Stimulated activated CD4-positive, alpha-beta T cell treated with anti-CD3 and anti-CD28 coated beads, Interleukin-4, amount 100 ng/mL, for 1 hour (primary cell): ENCODE measurements at places on chromosomes 3 and 15.

- no peak for DNase-seq
Measured at GRCh38 chr3:148079370-148079769, 618.3 kb upstream of the AGTR1 start.

DNA sequence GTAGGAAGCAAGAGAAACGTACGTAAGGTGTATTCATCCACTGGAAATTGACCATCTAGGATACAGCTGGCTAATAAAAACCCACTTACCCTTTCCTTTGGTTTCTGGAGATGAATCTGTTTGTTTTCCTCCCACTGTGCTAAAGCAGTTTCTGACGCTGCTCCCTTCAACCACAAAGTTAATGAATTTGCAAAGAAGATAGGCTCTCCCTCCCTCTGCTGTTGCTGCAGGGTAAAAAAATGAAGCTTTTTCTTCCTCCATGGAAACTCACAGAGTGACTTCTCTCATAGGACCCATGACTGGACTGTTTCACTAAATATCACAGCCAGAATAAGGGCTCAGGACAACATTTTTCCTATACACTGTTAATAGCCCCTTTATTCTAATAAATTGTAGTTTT, 172.1 kb upstream of the LRRN1 start:
- DNase-seq: no peak

DNA sequence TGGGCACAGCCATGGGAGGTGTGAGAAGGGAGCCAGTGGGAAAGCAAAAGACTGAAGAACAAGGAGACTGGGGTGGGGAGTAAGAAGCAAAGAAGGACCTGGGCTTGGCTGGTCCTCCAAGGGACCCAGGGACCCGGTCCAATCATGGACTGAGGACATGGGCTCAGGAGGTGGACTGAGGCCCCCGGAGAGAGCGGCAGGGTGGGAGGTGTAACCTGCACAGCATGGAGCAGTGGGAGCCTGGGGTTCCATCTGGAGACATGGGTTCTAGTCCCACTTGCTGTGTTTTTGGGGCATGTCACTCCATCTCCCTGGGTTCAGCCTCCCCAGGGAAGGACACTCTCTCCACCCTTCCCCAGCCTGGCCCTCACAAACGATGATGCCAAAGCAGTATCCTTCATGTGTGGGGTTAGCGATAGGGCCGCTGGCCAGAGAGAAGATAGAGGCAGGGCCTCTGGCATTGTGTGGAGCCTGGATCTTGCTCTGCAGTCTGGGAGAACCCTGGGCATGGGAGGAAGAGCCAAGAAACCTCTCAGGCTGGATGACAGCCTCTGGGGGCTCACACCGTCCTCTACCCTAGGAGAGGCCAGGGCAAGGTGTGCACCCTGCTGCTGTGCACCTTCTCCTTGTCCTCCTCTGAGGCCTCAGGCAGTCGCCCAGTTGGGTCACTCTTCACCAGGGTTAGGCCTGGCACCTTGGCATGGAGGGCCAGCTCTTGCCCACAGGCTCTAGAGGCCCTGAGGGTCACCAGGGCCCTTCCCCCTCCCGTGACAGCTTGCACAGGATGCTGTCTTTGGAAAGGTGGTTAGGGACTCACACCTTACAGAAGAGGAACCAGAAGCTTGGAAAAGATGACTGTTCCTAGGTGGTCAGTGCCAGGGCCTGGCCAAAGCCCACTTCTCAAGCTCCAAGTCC, 26.0 kb downstream of the FBXW12 start:
- DNase-seq: no peak

GRCh38 chr15:82798531-82799166, 7.2 kb downstream of the FSD2 start:
- DNase-seq: no peak

DNA sequence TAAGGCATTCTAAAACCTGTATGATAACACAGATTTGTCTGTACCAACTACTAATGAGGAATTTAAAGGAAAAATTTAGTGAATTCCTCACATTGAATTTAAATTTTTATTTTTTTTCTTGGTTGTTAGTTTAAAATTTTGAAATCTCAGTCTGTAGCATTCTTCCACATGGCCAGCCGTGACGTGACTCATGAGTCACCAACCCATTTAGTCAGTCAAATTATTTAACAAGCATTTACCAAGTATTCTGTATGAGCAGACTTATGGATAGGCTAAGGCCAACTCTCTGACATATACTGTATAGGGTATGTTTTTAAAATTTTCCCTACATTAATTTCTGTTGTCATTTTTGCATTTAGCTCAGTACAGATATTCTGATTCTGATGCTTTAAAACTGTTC, 112.9 kb downstream of the CNTN4 start:
- DNase-seq: no peak

DNA sequence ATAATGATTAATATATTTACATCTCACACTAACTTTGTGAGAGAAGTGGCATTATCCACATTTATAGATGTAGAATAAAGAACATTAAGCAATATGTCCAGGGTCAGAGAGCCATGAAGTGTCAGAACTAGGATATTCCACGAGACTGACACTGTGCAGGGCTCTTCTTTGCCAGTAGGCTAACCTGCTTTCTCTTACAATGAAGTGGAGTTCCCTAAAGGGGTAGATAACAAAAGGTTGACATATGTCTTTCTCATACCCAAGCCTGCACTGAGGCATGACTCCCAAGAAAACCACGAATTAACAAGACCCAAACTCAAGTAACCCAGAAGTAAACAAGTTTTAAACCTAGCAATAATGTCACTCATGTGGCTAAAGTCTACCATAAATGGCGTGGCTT, 191.5 kb upstream of the SLC2A2 start:
- DNase-seq: no peak

GRCh38 chr15:72375501-72375845, 341 bp downstream of the HEXA start:
- no peak for DNase-seq

DNA sequence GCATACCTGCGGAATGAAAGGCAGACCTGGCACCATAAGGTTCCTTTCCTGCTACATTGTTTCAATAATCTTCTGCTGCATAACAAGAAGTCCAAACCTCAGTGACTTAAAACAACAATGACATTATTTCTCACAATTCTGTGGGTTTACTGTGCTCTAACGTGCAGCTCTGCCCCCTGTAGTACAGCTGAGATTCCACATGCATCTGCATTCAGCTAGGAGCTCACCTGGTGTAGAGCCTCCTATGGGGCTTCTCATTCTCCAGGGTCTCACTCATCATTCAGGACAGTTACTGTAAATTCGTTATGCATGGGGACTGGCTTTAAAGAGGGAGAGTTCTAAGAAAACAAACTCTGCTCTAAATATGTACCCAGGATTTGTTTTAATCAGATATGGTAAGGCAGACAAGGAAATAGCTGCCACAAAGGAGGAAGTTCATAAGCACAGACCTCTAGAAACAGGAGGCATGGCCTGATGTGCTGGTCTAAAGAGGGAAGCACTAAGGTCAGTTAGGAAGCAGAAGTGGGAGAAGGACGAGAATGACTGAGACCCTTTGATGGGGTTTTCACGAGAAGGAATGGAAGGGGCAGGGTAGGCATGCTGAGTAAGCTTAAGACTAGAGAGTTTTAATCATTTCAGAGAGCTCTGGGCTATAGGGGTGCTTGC, 347.0 kb downstream of the NEK10 start:
- no peak for DNase-seq

DNA sequence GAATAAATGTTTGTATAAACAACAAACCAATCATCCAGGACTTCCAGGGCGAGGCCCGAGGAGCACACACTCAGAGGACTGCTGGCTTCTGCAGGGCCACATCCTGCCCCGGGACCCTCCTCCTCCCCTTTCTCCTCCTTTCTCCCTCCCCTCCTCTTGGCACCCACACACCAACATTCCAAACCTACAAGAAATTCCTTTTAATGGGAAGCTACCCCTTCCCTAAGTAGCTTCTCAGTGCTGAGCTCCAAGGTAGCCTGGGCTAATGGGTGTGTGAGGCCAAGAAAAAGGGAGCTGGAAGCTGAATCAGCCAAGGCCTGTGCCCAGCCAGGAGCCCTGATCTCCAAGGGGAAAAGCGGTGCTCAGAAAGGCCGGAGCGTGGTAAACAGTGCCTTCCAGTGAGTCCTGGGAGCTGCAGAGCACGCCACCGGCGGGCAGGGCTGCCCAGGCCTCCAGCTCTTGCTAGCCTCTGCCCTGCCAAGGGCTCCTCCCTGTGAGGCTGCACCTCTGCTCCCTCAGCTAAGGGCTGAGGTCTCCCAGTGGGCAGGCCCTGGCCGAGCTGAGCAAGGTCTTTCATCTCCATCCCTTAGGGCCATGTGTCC, 3.9 kb downstream of the ITIH3 start:
- DNase-seq: no peak

- DNase-seq: no peak
Measured at GRCh38 chr3:134536781-134537180, 50.9 kb downstream of the CEP63 start.

DNA sequence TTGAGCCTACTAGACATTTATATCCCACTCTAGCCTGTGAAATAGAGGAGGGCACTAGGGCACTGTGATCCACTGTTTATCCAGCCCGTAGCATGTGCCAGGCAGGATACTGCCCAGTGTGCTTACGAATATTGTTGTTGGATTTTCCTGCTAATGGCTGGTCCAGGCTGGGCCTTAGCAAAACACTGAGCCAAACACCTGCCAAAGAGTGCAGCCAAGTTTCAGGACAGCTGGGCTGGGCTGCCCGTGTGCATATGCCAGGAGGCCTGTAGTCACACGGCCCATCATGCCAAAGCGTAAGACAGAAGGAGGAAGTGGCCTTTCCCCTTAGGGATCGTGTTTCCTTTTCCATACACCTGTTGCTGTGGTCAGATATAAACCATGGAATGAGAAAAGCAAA, 54.5 kb upstream of the ABHD10 start:
- no peak for DNase-seq

DNA sequence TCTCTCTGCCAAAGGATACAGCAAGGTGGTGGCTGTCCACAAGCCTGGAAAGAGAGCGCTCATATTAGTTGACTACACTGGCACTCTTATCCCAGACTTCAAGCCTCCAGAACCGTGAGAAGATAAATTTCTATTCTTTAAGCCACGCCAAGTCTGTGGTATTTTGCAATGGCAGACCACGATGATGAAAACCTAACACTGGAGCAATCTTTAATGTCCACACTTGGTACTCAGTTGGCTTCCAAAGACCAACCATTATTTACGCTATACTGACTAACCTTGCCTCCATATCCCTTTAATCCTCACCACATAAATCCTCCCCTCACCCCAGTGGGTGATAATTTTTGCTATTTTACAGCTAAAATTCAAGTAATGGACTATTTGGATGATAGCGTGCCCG, 16.9 kb upstream of the LACTB start:
- no peak for DNase-seq

DNA sequence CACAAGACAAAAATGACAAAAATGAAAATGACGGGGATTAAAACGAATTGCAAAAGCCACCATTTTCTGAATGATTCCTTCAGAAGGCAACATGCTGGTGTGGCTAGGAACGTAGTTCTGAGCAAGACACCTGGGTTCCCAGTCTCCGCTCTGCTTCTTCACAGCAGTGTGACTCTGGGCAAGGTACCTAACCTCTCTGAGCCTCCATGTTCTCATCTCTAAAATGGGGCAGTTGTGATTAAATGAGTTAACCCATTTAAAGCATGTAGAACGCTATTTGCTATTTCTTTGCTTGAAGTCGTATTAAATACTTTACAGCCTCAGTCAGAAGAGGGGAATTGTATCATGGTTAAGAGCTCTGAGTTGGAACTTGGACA, 23.6 kb downstream of the BHLHE40 start:
- DNase-seq: no peak

- DNase-seq: no peak
Measured at GRCh38 chr3:16893618-16894200, 9.0 kb downstream of the PLCL2 start.

- no peak for DNase-seq
Measured at GRCh38 chr15:67607329-67607728, 64.8 kb downstream of the MAP2K5 start.

- no peak for DNase-seq
Measured at GRCh38 chr15:32818758-32819447, 101.1 kb downstream of the GREM1 start.

- DNase-seq: no peak
Measured at GRCh38 chr15:54810496-54810895, 386.2 kb downstream of the RSL24D1 start.

- DNase-seq: no peak
Measured at GRCh38 chr3:16240229-16241023, 24.3 kb downstream of the DPH3 start.

DNA sequence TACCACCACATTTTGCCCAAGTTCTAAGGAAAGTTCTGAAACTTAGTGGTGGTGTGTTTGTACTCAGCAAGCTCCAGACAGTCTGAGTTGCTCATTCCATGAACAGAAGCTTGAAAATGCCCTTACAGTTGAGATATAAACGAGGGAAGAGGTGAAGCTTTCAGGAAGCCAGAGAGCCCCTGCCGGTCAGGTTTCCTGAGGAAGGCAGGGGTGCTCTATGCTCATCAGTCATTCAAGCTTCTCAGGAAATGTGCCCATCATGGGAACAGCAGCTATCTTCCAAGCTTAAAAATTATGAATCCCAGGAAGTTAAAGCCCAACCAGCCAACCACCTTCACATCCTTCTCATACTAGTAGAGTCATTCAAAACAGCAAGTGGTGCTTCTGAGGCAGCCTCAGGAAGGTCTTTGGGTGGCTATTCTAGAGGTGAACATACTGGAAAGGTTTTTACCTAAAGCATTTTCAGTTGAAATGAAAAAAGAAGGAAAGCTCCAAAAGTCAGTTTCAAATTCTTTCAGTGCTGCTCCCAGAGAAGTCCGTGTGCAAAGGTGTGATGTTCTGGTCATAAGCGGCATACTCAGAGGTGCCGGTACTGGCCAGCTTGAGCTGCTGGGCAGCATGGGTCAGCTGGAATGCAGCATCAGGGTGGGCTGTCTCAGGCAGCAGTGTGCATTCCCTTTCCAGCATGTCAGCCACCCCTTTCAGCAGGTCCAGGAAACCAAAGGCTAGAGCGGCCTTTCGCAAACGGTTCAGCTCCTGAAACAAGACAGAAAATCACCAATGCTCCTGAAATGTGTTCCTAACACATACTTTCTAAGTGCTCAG, 31.8 kb downstream of the INTS14 start:
- DNase-seq: no peak

- no peak for DNase-seq
Measured at GRCh38 chr15:57909388-57909787, 156.1 kb downstream of the ALDH1A2 start.

GRCh38 chr3:135084405-135084804, 289.3 kb downstream of the EPHB1 start:
- DNase-seq: no peak

- no peak for DNase-seq
Measured at GRCh38 chr3:27590437-27591298, 106.5 kb upstream of the SLC4A7 start.

GRCh38 chr15:69417581-69417980, 3.4 kb downstream of the KIF23 start:
- DNase-seq: no peak
